A172 (cell line): ENCODE measurements at places on chromosomes 3 and 15. TPM values are rescaled to one million over a fixed set of nuclear protein-coding genes. Genes with fewer than 3 reads are reported as not detected.

Gene RETNLB
- total RNA-seq = not detected in 2 replicates

Gene TM4SF4
- not detected in 2 replicates for total RNA-seq

Gene ZNF80
- total RNA-seq = not detected in 2 replicates

Gene GMPPB
- total RNA-seq = 25.6 and 27.3 TPM in 2 replicates

Gene ATR
- total RNA-seq = 34.7 and 40.8 TPM in 2 replicates

Gene ITIH4
- total RNA-seq = 0.69 and 1.1 TPM in 2 replicates

Gene VPS8
- 36.6 and 47.7 TPM in 2 replicates for total RNA-seq

Gene CEMIP
- 7.3 and 18.1 TPM in 2 replicates for total RNA-seq

DNA sequence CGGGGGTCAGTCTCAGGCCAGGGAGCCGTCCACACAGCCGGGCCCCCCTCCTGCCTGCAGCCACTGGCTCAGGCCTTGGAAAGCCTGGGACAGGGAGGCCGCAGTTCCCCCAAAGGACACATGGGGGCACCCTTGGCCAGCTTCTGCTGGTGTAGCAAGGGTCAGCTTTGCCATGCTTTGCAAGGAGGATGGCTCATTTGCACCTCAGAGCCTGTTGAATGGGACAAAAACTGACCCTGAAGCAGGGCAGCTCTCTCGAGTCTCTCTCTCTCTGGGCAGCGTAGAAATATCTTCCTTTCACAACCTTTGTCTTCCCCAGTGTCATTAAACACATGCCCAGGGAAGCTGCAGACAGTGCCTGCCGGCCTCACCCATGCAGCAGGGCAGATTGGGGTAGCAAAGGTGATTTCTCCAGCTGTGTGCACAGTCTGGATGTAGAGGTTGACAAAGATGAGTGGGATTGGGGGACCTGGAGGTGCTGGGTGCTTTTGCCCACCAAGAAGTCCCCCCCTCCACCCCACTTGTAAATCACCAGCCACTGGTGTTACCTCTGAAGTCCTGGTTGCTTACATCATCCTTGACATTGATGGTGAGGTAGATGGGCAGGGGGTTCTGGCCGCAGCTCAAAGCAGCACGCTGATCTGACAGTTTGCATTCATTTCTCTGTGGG, 17.4 kb upstream of the EHD4 start:
- peak; percentile 60 for DNase-seq

GRCh38 chr3:44987332-44987731, 11.3 kb downstream of the EXOSC7 start:
- DNase-seq = no peak

GRCh38 chr3:108180194-108180593, 42.0 kb downstream of the IFT57 start:
- DNase-seq = peak; percentile 71

GRCh38 chr3:181913254-181913653, 201.5 kb downstream of the SOX2 start:
- DNase-seq = no peak

DNA sequence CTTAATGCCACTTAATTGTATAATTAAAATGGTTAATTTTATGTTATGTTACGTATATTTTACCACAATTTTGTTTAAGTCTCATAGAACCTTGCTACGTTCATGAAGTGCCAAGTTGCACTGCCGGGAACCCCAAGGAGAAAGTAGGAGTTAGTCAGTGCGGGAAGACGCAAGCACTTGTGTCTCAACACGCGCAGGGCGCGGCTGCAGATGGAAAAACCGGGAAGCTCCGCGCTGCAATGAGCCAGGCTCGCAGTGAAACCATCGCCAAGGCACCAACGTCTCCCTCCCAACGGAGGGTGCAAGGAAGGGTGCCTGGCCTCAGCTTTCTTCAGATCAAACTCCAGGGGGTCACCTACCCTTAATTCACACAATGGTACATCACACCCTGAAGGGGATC, 21.6 kb downstream of the MAGI1 start:
- no peak for DNase-seq

GRCh38 chr3:131260525-131260924, 121.0 kb upstream of the NUDT16 start:
- no peak for DNase-seq

DNA sequence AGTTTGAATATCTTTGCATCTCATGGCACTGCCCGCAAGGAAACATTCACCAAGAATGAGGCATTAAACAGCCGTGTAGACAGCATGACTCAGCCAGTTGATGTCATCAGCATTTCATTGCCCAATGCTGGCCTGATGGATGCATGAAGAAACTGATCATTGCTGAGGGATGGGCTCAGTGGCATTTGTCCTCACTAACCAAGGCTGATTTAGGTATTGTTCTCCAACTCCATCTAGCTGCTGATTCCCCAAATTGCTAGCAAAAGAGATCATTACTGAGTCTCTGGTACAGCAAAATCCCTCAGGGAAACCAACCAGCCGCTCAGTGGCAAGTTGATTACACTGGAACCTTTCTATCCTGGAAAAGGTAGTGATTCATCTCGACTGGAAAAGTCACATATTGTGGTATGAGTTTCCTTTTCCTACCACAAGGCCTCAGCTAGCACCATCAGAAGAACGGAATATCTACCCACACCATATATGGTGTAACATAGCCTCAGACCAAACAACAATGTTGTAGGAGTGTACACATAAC, 186.5 kb upstream of the GAP43 start:
- DNase-seq = peak; percentile 97

DNA sequence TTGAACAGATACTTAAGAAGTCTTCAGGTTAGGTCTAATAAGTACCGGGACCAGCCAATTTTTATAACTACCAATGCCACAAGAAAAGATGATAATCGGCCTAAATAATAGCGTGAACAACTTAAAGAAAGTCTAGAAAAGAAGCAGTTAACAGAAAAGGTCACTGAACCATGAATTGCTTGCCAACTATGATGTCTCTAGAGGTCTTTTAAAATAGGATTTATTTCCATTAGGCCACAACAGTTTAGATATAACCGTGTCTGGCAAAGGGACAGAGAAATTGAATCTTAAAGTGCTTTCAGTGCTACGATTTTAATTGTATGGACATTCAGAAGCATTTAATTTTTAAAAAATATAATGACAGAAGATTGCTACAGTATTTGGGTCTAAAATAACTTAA, 1070.4 kb downstream of the ROBO1 start:
- DNase-seq = no peak

DNA sequence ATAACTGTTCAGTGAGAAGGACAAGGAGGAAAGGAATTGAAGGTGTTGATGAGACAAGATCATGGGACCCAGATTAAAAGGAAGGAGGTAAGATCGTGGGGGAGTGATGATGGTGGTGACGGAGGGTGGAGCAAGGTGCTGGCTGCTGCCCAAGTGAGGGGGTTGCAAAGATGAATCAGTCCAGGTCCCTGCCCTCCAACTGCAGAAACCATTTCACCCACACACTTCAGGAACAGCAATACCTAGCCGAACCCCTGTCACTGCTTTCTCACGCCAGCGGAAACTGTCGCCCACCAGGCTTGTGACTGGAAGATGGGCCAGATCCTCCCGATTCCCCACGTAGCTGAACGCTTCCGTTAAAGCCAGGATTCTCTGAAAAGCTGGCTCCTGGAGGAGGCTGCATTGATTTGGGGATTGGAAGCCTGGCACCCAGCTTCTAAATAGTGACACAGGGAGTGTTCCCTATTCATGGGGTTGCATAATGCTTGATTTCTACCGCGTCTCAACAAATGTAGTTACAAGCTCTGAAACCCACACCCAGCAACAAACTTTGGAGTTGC, 3.2 kb upstream of the LSG1 start:
- no peak for DNase-seq
